ENCODE measurements at places on chromosomes 16 and 17. TPM values are rescaled to one million over a fixed set of nuclear protein-coding genes. Genes with fewer than 3 reads are reported as not detected.

Gene SOST
- 55.4 TPM for total RNA-seq

Gene ZNF652
- 40.0 TPM for total RNA-seq

Gene COPS3
- total RNA-seq: 45.4 TPM

Gene CYGB
- 8.3 TPM for total RNA-seq

Gene LPCAT2
- total RNA-seq: 21.1 TPM

Gene CX3CL1
- 106 TPM for total RNA-seq

Gene KRT14
- 18.7 TPM for total RNA-seq

Gene KRTAP9-2
- total RNA-seq: not detected

Gene GRAP
- 1.6 TPM for total RNA-seq

Gene FBXO39
- total RNA-seq: not detected

Gene LGALS9B
- total RNA-seq: 1.7 TPM

Gene TBC1D3B
- not detected for total RNA-seq

Gene CHST5
- total RNA-seq: 0.56 TPM
